ENCODE measurements at places on chromosomes 12 and 14.

- peak; percentile 90 for DNase-seq
Observed at GRCh38 chr14:70281939-70282338, 77.5 kb downstream of the COX16 start.

GRCh38 chr12:92229381-92229780, 83.7 kb upstream of the BTG1 start:
- DNase-seq: no peak

DNA sequence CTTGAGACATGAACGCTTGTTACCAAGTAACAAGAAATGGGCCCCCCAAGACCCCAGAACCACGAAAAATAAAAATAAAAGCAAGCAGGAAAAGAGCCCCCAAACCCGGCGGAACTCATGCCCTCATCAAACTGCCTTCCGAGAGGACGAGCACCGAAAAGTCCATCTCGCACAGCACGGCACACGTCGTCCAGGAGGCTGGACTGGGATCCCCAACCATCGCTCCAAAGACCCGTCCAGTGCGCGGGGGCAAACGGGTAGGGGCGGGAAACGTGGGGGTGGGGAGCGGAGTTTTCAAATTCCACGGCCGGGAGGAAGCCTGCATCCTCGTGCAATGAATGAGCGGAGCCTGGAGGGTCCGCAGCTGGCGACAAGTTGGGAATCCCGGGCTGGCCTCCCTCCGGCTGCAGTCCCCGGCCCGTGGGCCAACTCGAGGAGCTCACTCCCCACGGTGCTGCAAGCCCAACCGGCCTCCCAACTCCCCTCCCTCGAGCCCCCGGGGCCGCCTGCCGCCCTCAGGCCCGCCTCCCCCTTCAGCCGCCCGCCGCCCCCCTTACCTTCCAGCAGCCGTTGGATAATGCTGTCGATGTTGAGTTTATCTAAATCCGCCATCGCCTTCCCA, 484 bp downstream of the PPP1CC start:
- DNase-seq: no peak

- DNase-seq: no peak
Observed at GRCh38 chr12:16437926-16438325, 90.5 kb downstream of the MGST1 start.

GRCh38 chr12:256225-256624, 6.4 kb downstream of the SLC6A13 start:
- DNase-seq: no peak

GRCh38 chr12:116852303-116852702, 28.9 kb downstream of the HRK start:
- no peak for DNase-seq

GRCh38 chr12:129211862-129212630, 358.8 kb downstream of the GLT1D1 start:
- no peak for DNase-seq

Data from DMS79 treated with DMSO at 0.1 percent for 48 hours (cell line).